ENCODE measurements at places on chromosomes 5 and 9.

GRCh38 chr9:123727332-123727731, 202.6 kb downstream of the DENND1A start:
- DNase-seq = no peak

GRCh38 chr5:6583049-6583880, 49.6 kb downstream of the NSUN2 start:
- peak; percentile 88 for DNase-seq

DNA sequence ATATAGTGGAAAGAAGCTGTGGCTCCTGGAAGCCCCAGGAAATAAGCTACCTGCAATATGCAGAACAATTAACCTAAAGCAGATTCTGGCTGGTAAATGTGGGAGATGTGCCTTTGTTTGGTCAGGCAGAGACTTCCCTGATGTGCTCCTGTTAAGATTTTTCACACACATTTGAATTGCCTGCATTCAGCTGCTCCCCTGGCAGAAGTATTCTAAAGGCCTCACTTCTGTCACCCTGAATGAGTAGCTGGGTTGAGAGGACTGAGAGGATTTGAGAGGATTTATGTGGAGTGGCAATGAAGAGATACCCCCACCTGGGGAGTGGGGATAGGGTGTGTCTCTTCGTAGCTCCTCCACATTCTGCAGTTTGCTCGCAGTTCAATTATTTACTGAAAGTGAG, 130.5 kb downstream of the ST8SIA4 start:
- DNase-seq = no peak

DNA sequence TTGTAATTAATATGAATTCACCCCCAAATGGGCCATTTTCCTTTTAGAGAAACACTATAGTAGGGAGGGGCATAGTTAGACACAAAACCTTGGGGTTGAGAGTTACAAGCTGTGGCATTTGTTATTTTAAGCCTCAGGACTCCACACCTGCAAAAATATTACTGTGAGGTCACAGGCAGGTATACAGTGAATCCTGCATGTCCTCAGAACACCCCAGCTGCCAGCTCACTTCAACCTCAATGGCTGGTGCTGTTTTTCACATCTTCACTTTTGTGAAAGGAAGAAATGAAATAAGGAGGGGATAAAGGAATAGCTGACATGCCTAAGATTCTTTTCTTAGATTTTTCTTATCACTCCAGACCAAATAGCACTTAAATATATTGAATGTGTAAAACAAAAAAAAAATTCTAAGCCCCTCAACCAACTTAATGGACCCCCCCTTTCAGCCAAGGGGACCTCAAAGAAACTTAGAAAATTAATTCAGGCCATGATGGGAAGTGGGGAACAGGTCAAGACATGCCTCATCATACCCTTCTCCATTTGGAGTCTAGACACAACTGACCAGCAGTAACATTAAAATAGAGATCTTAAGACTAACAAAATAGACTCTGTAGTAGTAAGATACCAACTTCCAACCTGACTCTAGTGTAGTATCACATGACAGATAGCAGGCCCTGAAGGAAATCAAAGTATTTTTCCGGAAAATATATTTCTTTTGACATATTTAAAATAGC, 9.2 kb downstream of the C9orf85 start:
- no peak for DNase-seq

DNA sequence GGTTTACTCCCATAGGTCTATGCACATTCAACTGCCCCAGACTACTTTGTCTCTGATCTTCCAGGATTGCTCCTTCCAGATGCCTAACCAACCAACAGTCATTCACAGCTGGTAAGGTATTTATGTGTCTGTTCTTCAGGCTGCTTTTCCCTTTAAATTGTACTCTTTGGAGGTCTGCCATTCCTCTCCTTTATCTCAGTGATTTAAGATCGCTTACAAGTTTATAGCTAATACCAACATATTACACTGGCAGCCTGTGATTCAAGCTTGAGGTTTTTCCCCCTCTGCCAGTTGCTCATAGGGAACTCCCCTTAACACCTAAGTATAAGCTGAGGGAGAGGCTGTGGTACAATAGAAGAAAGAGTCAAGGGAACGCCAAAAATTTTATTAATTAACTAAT, 711.7 kb upstream of the EDIL3 start:
- DNase-seq = no peak

GRCh38 chr9:27653246-27653645, 80.0 kb upstream of the C9orf72 start:
- DNase-seq = no peak

GRCh38 chr5:65050140-65050539, 281.4 kb downstream of the CWC27 start:
- no peak for DNase-seq

- DNase-seq = no peak
Measured at GRCh38 chr9:131892902-131893500, 153.1 kb upstream of the RAPGEF1 start.

GRCh38 chr9:122226758-122227574, 1.8 kb downstream of the LHX6 start:
- no peak for DNase-seq

- peak; percentile 24 for DNase-seq
Measured at GRCh38 chr9:19102181-19102630, 498 bp downstream of the HAUS6 start.

GRCh38 chr5:115052948-115053347, 116.8 kb downstream of the TRIM36 start:
- no peak for DNase-seq

DNA sequence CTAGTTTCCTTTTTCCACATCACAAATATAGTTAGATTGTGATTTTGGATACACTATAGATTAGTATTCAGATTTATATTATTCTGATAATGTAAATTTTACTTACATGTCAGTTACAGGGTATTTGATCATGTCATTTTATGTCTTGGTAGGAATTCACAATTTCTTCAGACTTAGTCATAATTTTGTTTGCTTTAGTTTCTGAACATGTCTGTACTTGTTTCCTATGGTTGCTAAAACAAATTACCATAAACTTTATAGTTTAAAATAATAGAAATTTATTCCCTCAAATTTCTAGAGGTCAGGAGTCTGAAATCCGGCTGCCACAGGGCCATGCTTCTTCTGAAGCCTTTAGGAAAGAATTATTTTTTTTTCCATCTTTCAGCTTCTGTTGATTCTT, 1817.2 kb upstream of the CDH9 start:
- DNase-seq = no peak

GRCh38 chr5:13508559-13508958, 435.9 kb downstream of the DNAH5 start:
- no peak for DNase-seq

GRCh38 chr9:137116027-137116507, 1.5 kb upstream of the DPP7 start:
- no peak for DNase-seq

GRCh38 chr5:144028636-144029035, 141.8 kb downstream of the YIPF5 start:
- peak; percentile 52 for DNase-seq

DNA sequence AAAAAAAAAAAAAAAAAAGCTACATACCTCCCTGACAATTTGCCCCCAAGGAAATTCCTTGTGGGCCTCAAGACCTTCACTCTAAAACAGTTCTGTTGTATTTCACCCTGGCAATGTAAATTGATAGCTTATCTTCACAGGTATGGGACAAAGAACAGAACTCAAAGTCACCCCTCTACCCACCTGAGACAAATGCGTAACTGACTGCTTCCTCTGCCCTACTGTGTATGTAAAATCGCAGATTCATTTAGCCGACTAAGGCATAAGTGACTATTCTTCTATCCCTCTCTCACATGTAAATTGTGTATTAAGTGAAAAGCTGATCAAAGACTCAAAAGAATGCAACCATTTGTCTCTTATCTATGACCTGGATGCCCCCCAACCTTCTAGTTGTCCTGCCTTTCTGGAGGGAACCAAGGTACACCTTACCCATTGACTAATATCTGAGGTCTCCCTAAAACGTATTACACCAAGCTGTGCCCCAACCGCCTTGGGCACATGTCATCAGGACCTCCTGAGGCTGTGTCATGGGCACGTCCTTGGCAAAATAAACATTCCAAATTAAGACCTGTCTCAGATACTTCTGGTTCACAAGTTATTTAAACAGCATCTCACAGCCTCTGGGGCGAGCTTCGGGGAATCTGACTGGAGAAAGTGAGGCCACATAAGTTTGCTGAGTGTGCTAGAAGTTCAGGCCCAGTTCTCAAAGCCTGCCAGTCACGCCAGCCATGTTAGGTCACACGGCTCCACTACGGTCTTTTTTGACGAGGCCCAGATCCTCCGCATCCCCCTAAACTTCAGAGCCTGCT, 954 bp downstream of the TBCA start:
- DNase-seq = no peak

DNA sequence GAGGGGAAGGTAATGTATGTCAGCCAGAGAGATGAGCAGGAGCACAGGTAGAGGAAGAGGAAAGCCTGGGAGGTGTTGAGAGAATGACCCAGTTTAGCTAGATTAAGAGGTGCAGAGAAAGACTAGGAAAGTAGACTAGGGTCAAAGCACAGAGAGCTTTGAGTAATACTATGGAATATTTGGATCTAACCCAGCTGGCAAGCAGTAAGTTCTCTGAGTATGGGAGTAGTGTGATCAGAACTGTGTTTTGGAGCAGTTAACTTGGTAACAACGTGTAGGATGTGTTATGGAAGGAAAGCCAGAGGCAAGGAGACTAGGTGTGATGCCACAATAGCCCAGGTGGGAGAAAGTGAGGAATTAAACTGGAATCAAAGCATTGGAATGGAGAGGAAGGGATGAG, 84.9 kb upstream of the PTGER4 start:
- no peak for DNase-seq

DNA sequence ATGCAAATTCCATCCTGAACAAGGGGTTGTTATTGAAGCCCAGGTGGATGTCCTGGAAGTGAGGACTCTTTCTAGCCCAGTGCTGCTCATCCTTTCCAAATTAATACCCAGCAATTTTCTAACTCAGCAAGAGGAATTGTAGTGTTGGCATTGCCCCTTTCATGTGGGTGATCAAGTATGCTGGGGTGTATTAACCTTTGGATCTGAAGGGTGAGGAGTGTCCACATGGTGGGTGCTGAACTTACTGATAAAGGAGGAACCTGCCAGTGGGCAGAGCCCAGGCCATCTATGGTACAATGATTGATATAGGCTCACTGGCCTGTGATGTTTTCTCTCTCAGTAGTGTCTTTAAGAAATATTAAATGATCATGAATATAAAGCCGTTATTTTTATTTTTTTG, 210.1 kb downstream of the NTRK2 start:
- no peak for DNase-seq

DNA sequence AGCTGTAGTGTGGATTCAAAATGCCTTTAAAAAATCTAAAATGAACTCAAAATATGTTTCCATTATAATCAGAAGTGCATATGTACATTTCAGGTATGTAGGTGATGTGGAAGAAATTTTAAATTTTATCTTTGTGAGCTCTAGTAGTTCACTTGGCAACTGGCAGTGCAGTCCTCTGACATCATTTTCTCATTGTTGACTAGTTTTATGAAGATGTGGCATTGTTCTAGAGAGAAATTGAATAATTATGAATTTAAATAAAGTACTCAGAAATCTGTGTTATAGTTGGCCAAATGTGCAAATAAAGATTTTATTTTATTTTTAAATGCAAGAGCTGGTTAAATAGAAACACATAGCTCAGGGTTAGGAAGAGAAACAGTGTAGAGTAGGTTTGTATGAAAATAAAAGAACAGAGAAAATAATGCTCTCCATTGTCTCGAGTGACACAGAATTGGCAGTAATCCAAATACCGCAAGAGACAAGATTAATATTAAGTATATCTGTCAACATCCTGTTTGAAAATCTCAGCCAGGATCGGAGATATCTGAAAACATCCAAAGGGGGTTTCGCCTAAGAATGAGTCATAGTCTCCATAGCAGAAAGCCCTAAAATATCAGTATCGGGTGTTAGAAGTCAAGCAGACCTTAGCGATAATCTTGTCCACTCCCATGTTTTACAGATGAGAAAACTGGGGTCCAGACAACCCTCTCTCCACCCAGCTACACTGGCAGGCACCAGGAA, 189.4 kb downstream of the CCDC192 start:
- no peak for DNase-seq

GRCh38 chr5:172550096-172550765, 90.8 kb upstream of the NEURL1B start:
- DNase-seq = no peak

DNA sequence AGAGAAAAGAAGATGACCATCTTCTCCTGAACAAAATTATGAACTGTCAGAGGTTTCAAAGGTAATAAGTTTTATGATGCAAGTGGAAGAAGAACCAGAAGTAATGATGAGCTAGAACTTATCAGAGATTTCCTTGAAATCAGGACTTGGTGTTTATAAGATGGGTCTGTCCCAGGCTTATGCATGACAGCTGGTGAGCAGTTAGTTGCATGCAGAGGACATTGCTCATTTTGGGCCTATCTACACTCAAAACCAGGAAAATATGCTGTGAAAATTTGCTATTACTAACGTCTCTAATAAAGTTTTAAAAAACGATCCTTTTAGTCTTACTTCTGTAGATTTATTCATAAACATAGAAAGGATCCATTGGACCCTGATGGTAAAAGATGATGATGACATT, 6.6 kb upstream of the STC2 start:
- no peak for DNase-seq

GRCh38 chr5:89199306-89199705, 316.3 kb upstream of the MEF2C start:
- DNase-seq = no peak

DNA sequence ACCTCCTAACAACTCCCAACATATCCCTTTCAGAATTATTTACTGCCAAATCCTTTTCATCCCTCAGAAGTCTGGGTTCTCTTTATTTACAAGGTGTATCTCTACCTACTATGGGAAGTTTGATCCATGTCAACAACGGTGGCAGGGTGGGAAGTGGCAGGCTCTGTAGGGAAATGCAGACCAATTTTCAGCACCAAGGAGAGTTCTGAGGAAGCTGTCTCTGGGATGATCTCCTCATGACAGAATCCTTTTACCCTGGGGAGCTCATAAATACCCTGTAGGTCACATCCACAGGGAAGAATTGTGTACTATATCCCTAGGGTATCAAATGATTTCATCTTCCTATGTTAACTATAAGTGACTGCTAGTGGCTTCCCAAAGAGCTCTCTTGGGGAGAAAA, 107.8 kb upstream of the NEK6 start:
- DNase-seq = no peak

Data from AG08396 (cell line).